ENCODE measurements at places on chromosomes 7 and 10.

GRCh38 chr7:129146237-129146979 lies 1.9 kb downstream of the TSPAN33 start:
- DNase-seq = no peak

GRCh38 chr7:5553298-5553877 lies 129.8 kb upstream of the TNRC18 start:
- DNase-seq = no peak

- DNase-seq = no peak
Measured at GRCh38 chr7:503575-504111, 16.0 kb downstream of the PDGFA start.

GRCh38 chr7:8232999-8233847 lies 28.7 kb downstream of the ICA1 start:
- DNase-seq = no peak

GRCh38 chr10:128221807-128222206 lies 95.6 kb upstream of the MKI67 start:
- no peak for DNase-seq

DNA sequence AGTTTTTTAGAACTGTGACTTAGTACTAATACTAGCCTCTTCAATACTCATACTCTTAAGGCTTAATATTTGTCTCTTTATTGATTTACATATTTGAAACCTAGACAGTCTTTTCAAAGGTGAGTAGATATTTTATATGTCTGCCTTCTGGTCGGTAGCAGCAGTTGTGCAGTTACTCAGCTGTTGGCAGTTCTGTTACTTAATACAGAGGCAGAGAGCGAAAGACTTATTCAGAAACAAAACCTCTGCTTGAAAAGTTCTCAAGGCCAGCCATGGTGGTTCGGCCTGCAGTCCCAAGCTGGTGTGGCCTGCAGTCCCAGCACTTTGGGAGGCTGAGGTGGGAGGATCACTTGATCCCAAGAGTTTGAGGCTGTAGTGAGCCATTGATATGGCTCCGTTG lies 84.2 kb downstream of the AUTS2 start:
- no peak for DNase-seq

DNA sequence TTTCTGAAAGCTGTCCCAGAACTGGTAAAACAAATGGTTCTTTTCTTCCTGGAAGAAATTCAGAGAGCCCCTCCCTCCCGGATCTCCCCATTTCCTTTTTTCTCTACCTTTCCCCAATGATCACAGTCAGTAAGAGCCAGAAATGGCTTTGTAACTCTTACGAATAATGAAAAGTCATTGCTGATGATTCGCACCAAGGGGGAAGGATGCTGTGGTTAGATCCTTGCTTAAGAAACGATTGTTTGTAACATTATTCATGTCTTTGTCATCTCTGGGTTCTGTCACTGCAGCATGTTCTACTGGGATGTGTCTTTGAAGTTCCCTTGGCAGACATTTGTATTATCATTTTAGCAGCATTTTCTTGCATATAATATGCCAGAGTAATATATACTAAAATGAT lies 138.9 kb downstream of the CACNB2 start:
- DNase-seq = no peak

GRCh38 chr10:71864911-71865361 lies 13.9 kb upstream of the PSAP start:
- no peak for DNase-seq

- no peak for DNase-seq
Measured at GRCh38 chr10:96681524-96681923, 38.8 kb downstream of the PIK3AP1 start.

DNA sequence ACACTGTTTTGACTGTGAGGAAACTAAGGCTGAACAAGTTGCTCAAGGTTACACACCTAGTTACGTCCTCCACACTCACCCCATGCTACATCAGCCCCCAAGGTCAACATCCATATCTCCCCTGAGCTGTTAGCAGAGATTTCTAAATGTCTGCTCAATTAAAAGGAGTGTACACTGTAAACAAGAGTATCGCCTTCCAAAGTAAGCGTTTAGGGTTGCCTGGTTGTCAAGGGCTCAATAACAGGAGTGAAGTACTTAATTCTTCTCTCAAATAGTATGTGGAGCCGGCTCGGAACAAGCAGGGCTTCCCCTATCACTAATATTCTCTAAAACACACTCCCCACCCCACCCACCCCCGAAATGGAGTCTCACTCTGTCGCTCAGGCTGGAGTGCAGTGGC lies 412.8 kb upstream of the GALNT17 start:
- DNase-seq = no peak

DNA sequence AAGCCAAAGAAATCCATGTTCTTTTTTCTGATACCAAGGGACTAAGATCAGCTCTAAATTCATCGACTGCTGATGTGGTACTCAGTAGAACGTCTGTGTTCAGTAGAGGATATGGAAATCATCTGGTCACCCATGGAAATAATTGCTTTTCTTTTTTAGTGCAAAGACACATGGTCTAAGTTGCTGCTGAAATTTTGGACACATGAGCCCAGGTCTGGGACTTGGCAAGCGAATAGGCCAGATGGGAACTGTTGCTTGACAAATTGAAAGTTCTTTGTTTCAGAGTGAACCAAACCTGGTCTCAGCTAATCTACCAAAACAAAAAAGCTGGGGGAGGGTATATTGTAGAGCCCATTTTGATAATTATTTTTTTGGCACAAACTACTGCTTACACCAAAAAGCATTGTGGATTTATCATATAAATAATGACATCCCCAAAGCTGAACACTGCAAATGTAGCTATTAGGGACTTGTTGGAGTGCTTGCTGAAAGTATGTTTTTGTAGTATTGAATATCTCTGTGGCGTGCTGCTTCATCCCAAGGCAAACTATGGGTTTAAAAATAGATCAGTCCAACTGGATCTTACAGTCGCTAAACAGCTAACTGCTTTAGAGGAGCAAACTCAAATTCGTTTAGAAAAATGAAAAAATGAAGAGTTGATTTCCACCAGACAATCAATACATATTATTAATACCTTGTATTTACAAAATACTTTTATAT lies 144.7 kb downstream of the TRIL start:
- no peak for DNase-seq

GRCh38 chr10:89404104-89405047 lies 10.0 kb upstream of the IFIT5 start:
- DNase-seq = no peak

DNA sequence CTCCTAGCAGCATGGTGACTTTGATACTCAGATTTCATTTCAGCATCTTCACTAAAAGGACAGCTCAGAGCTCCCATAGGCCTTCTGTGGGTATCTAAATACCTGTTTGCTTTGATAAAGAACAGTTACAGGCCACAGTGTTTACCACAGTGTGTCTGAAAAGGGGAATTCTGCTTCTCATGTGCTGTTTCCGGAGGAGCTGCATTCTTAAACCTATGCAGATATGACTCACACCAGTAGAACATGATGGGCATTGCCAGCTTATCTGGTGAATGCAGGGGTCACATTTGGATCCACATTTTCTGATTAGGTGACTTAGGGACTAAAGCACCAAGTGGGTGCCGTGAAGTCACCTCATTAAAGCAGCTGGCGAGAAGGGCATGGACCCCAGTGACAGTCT lies 52.6 kb downstream of the TRRAP start:
- DNase-seq = no peak

DNA sequence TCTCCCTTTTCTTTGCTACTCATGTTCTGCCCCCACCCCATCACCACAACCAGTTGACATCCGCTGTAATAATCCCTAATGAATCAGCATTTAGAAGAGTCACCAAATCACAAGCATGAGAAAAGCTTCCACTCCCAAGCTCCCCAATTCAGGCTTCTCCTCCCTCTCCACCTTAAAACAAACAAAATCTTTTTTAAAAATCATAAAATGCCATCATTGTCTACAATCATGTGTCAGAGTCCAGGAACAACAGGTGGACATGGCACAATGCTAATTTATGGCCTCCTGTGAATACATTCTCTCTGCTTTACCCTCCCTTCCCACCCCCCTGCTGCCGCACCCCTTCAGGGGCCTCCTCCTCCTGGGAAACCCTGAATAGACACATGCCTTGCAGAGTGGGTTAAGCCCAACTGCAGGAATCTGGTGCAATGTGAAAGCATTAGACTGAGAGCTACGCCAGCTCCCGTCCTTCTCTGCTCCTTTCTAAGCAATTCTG lies 3.7 kb downstream of the LRRC4 start:
- DNase-seq = no peak

GRCh38 chr7:24038993-24039392 lies 245.0 kb upstream of the NPY start:
- no peak for DNase-seq

- no peak for DNase-seq
Measured at GRCh38 chr7:41999736-42000283, 237.2 kb downstream of the GLI3 start.

DNA sequence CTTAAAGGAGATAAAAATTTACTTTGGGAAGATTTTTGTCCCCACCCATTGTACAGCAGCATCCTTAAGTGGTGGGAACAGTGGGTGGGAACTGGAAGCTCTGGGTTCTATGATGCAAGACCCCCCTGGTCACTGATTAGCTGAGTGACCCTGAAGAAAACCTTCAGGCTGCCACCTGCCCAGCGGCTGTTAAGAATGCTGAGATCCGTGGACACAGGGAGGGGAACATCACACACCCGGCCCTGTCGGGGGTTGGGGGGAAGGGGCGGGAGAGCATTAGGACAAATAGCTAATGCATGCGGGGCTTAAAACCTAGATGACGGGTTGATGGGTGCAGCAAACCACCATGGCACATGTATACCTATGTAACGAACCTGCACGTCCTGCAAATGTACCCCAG lies 14.5 kb downstream of the CARD11 start:
- no peak for DNase-seq

- DNase-seq = no peak
Measured at GRCh38 chr10:87842776-87843497, 20.4 kb downstream of the KLLN start.

GRCh38 chr7:156783864-156784263 lies 109.1 kb downstream of the LMBR1 start:
- no peak for DNase-seq

DNA sequence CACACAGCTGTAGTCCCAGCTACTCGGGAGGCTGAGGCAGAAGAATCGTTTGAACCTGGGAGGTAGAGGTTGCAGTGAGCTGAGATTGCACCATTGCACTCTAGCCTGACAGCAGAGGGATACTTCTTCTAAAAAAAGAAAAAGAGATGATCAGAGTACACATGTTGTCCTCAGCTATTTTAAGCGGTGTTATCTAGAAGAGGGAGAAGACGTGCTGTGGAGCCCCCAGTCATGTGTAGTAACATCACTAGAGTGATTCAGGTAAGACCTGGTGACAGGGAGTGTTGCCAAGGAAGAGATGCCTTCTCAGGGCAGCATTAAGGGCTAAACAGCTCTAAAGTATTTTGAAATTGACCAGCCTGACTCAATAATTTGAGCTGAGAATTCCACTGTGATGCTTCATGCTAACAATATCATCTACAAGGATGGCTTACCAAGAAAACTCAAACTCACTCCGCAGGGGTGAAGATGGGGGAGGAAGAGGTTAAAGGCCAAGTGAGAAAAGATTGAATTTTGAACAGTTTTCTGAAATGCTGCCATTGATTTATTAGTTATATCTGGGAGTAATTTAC lies 97.4 kb downstream of the KLF6 start:
- no peak for DNase-seq

GRCh38 chr10:73159038-73159648 lies 8.7 kb downstream of the ECD start:
- no peak for DNase-seq

- DNase-seq = no peak
Measured at GRCh38 chr7:35548291-35548690, 146.6 kb downstream of the HERPUD2 start.

DNA sequence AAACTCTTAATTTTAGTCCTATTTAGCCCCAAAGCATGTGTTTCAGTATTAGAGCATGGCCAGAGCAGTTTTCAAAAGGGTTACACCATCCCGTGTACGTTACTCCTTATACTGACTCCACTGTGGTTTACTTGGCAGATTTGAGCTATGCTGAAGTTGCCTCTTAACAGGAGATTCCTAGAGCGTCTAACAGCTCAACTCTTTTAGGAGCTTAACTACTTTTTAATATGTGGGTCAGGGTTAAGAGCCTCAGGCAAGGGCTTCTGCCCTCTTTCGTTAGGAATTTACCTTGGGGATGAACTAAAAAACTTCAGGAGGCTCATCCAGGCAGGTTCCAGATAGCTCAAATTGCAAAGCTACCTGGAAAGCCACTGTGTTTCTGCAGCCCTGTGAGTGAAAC lies 674.8 kb upstream of the C7orf33 start:
- no peak for DNase-seq

- no peak for DNase-seq
Measured at GRCh38 chr10:112614586-112614985, 167.6 kb downstream of the VTI1A start.

DNA sequence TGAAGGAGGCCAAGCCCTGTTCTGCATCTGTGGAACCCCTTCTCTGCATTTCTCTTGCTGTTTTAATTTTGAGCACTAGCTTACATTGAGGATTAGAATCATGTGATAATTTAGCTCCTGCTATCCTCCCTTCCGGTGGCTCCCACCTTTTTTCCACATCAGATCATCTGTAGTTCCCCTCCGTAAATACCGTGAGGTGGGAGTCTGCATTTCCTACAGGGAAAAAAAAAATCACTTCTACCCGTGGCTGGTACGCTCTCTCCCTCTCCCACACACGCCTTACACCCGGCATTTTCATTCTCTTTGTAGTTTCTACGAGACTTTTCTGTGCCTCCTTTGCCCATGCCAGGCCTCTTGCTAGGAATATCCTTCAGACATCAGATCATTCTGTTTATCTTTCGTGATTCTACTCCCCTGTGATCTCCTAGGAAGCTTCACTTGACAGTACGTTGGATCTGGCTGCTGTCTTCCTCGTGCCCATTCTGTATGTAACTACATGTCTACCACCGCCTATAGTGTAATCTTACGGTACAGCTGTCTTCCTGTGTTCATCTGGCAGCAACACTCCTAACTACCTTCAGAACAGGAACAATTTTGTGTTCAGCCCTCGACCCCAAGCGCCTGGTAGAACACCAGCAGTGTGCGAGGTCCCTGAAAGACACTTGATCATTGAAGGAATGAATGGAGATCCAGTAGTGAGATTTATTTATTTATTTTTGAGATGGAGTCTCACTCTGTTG lies 41.7 kb upstream of the OCM start:
- no peak for DNase-seq

- DNase-seq = no peak
Measured at GRCh38 chr10:12308736-12309375, 40.5 kb upstream of the CAMK1D start.

DNA sequence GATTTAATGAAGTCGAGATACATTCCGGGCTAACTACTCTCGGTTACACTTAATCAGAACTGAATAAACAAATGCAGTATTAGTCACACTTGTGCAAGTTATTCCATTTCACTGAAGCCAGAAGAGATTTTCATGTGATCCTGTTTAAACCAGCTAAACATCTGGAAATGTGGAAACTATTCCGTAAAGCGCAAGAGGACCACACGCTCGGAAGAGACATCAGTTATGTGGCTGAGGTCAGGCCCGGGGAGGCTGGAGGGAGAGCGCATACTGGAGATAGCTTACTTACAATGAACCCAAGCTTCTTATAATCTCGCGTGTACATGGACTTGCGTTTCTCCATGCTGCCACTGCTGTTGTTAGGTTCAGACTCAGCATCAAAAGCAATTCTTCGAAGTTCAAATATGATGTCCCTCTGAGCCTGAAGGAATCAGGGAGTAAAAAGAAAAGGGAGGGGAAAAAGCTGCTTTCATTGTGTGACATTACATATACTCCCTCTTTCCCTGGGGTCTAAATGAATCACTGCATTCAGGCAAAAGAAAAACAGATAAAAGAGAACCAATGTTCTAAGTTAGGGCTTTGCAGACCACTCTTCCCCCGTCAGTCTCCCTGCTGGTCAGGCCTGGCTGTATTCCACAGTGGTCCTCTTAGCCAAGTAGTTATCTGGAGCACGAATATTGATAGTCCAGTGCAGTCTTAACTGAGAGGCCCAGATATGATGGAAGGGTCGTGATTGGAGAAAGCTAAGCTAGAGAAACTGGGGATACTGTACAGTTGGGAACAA lies 237.4 kb downstream of the ELMO1 start:
- DNase-seq = no peak
